ENCODE measurements at places on chromosomes 2 and 18.

DNA sequence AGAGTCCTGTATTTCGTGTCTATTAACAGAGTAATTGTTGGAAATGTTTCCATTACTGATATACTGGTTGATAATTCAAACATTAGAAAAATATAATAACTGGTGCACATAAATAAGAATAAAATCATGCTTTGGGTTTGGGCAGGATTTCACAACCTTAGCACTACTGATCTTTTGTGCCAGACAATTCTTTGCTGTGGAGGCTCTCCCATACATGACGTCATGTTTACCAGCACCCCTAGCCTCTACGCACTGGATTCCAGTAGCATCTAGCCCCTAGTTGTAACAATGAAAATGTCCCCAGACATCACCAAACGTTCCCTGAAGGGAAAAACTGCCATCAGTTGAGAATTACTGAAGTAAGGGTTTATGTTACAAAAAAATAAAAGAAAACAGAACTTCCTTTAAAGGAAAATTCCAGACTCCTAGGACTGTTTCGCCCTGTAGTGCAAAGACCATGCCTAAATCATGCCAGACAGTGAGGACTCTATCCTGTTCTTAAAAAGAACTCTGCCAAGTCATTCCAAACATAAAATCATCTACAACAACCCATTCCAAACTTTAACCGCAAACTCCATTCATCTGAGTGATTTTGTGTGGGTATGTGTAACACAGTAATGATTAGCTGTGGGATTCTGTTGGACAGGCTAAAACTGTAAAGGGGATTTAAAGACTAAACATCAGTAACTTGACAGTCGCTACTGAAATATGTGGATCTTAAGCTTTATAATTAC lies 313.4 kb upstream of the CCDC68 start:
- DNase-seq: no peak

DNA sequence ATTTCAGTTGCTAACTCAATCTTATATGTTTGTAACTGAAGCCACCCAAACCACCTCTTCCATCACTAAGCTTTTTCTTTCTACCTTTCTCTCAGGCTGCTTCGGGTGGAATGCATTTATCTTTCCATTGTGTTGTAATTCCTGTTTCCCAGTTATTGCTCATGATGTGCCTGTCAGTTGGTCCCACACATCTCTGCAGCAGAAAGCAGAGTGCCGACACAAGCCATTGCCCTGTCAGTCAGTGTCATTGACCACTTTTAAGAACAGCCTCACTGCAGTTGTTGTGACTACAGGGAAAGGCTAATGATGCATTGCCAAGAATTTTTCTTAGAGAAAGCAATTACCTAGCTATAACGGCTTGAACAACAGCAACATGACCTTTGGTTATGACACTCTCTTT lies 24.8 kb upstream of the KCNJ3 start:
- no peak for DNase-seq

DNA sequence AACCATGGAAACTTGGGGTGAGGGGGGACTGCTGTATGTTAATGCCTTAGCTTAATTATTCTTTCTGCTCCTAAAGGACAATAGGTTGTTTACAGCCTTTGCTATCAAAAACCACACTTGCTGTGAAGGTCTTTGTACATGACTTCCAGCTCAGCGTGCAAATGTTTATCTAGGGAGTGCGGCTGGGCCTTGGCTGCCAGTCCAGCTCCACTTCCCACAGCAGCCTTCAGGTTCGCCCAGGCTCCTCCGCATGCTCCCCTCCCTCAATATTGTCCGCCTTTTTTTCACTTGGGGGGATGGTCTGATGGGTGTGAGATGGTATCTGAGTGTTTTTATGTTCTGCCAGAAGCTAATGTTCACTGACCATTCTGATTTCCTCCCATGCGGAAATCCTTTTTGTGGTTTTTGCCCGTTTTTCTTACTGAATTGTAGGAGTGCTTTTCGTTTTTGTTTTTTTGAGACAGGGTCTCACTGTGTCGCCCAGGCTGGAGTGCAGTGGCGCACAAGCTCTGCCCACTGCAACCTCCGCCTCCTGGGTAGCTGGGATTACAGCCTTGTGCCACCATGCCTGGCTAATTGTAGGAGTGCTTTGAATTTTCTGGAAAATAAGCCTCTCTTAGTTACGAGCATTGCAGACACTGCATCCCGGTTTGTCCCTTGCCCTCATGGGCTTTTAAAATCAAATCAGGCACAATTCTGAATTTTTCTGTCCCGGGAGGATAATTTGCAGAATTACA lies 28.8 kb downstream of the SH3BP4 start:
- DNase-seq: no peak

GRCh38 chr2:226364217-226364616 lies 435.4 kb downstream of the IRS1 start:
- no peak for DNase-seq

- no peak for DNase-seq
These were observed 278.7 kb downstream of the MBD5 start for GRCh38 chr2:148299616-148300015.

GRCh38 chr2:181574321-181574720 lies 82.6 kb downstream of the CERKL start:
- DNase-seq: no peak

DNA sequence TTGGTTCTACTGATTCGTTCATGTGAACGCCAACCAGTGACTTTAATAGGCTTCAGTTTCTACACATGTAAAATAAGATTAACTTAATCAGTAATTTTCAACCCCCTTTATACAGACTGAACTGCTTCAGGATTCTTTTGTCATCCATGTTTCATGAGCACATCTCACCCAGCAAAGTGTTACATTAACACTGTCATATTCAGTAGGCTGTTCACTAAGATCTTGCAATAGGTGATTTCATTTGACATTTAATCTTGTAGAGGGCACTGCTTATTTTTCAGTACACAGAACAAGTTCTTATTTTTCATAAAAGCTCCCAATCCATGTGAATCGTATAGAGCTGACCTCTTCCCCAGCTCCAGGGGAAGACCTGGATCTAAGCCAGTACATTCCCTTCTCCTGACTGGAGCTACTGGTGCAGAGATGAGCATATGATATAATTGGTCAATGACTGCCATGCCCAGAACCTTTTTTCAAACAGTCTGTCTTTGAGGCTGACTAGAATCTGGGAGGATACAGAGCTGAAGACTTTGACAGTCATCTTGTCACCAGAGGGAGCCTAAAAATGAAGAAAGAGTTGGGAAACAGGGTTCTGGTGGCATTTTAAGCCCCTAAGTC lies 72.2 kb upstream of the CHRNA1 start:
- no peak for DNase-seq

DNA sequence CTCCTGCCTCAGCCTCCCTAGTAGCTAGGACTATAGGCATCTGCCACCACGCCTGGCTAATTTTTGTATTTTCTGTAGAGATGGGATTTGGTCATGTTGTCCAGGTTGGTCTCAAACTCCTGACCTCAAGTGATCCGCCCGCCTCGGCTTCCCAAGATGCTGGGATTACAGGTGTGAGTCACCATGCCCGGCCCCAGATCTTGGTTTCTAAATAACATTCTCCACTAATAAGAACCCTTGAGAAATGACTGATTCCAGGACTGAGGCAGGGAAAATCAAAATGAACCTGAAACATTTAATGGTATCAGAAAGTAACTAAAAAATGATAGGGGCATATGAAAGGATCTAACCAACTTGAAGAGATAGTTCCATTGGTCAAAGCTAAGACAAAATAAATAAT lies 34.0 kb downstream of the BMPR2 start:
- DNase-seq: no peak

- DNase-seq: no peak
These were observed 161.8 kb downstream of the FAM210A start for GRCh38 chr18:13564579-13564978.

GRCh38 chr2:53366543-53366942 lies 401.1 kb upstream of the CHAC2 start:
- DNase-seq: no peak

- no peak for DNase-seq
These were observed 15.5 kb upstream of the BIN1 start for GRCh38 chr2:127122361-127123027.

- no peak for DNase-seq
These were observed 49.9 kb downstream of the KLF7 start for GRCh38 chr2:207115715-207116364.

DNA sequence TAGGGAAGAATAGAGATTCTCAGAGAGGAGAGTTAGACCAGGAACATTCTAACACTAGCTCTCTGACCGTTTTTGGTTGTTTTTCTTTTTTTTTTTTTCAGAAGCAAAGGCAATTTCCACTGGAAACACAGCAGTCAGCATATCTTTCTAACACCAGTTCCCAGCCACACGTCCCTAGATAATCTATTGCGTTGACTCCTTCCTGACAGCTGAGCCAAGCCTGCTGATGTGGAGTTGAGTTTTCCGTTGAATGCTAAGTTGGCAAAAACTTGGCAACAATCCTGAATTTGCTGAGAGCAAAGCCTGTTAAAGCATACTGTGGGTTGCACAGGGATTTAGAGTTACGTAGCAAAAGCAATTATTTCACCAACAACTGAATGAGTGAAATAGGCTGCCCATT lies 19.3 kb downstream of the GAD1 start:
- DNase-seq: no peak

DNA sequence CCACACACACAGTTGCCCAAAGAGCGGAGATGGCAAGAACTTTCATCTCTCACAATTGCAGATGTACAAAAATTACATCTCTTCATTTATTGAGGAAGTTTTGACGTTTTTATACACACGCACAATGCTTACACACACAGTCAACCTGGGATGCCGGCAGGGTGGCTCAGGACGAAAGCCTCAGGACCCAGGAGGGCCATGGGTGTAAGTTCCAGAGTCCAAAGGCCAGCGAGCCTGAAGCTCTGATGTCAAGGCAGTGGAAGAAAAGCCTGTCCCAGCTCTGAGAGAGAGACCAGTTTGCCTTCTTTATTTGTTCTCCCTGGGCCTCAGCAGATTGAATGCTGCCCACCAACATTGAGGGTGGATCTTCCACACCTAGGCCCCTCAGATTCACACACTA lies 10.1 kb downstream of the AMER3 start:
- no peak for DNase-seq

- no peak for DNase-seq
These were observed 17.5 kb downstream of the NCAPH start for GRCh38 chr2:96353032-96353561.

GRCh38 chr2:188869550-188869949 lies 104.6 kb upstream of the COL3A1 start:
- no peak for DNase-seq

DNA sequence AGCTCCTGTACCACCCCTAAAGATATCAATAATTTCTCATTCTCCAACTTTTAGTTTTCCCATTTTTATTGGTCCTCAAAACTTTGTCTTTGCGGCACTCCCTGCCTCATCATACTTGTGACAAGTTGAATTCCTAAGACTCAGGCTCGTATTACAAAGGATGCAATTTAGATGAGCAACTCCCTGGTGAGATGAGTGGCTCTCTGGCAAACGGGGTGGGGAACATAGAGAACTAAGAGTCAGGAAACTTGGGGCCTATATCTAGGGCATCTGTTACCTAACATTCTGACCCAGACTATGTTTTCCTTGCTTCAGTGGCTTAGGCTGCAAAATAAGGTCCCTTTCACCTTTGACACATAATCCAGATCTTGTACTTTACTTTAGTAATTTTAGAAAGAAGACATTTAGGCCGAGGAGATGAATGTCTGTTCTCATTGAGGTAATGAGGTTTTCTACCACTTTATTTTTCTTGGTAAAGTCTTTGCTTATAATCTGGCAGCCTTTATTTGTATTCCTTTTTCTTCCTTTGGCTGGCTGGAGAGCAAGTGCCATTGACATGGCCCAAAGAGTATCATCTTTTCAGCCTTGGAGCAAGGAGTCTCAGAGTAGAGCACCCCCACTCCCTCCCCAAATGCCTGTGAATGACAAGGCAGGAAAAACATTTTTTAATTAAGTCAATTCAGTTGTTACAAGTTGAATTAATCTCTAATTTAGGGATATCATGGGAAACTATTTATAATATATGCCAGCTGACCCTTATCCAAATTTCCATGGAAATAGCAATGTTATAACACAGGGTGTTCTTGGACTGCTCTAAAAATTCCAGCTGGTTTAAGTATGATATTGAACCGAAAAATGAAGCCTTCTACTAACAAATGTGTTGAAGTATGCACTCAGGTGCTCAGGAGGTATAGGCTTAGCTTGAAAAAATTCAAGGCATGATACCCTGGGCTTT lies 15.2 kb downstream of the TSPYL6 start:
- DNase-seq: no peak

DNA sequence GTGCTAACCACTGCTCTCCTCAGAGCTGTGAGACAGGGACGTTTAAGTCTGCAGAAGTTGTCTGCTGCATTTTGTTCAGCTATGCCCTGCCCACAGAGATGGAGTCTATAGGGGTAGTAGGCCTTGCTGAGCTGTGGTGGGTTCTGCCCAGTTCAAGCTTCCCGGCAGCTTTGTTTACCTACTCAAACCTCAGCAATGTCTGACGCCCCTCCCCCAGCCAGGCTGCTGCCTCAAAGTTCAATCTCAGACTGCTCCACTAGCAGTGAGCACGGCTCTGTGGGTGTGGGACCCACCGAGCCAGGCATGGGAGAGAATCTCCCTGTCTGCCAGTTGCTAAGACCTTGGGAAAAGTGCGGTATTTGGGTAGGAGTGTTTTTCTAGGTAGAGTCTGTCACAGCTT lies 387.8 kb upstream of the SLC39A10 start:
- DNase-seq: no peak

DNA sequence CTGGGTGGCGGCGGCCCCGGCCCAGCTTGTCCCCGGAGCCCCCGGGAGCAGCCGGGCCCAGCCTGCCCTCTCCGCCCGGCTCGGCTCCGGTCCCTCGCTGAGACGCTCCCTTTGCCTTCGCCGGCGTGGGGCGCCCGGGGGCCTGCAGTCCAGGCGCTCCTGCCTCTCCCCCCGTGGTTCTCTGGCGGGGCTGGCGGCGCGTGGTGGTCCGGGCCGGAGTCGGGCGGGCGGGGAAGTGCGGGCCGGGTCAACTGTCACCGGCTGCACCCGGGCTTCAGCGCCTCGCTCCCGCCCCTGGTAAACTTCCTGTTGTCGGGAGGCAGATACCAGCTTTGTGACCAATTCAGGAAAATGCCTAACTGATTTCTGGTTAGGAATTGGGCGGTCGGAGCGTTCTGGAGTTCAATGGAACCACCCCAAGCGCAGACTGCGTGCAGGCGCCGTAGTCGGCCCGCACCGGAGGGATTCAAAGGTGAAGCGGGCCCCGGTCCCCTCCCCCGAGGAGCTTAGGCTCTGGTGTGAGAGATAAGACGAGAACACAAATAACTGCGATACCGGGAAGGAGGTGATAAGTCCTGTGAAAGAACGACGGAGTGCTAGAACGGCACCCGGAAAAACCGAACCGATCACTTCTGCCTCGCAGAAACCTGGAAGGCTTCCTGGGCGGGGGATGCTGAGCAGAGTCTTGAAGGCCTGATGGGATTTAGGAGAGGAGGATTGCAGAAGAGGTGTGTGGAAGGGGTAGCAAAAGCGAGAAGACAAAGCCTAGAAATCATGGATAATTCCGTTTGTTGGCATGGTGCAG lies 891 bp downstream of the CAB39 start:
- peak; percentile 18 for DNase-seq

DNA sequence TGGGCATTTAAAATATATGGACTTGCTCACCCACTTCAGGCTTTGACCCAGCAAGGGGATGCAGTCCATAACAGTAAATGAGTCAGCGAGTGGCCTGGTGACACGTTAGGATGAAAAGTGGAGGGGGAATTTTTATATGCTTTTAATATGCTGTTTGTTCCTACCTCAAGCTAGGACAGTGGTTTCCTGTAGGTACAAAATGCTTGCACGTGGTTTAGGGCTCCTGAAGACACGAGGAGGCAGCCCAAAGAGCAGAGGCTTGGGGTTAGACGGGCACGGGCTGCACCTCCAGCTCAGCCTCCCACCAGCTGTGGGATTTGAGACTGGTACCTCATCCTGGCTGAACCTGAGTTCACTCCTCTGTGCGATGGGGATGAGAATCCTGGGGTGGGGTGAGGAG lies 306.2 kb upstream of the CXCR4 start:
- no peak for DNase-seq

- DNase-seq: no peak
These were observed 85.0 kb downstream of the FASTKD2 start for GRCh38 chr2:206850369-206850768.

All from activated CD8-positive, alpha-beta memory T cell treated with anti-CD3 and anti-CD28 coated beads for 48 hours (primary cell).